ENCODE measurements at places on chromosomes 2 and 18.

- no peak for DNase-seq
These were observed 694.6 kb downstream of the EPHA4 start for GRCh38 chr2:220877491-220877890.

GRCh38 chr2:68645523-68645922 lies 2.1 kb downstream of the PROKR1 start:
- no peak for DNase-seq

GRCh38 chr18:73286584-73286983 lies 418.8 kb upstream of the NETO1 start:
- no peak for DNase-seq

- no peak for DNase-seq
These were observed 80.4 kb upstream of the SPRED2 start for GRCh38 chr2:65512783-65513182.

DNA sequence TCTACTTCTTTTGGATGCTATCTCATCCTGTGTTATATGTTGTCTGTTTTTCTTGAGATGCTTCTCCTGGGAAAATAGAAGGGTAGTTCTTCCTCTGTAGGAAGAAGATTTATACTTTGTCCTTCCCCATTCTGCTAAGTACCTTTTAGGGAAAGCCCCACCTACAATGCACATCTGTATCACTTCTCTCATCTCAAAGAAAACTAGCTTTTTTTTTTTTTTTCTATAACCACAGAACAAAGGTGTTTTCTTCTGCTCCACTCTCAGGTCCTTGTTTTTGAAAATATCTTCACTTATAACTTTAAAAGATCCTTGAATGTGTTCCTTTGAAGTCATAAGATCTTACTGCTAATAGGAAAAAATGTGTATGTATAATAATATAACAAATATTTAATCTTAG lies 30.8 kb downstream of the CCDC150 start:
- no peak for DNase-seq

DNA sequence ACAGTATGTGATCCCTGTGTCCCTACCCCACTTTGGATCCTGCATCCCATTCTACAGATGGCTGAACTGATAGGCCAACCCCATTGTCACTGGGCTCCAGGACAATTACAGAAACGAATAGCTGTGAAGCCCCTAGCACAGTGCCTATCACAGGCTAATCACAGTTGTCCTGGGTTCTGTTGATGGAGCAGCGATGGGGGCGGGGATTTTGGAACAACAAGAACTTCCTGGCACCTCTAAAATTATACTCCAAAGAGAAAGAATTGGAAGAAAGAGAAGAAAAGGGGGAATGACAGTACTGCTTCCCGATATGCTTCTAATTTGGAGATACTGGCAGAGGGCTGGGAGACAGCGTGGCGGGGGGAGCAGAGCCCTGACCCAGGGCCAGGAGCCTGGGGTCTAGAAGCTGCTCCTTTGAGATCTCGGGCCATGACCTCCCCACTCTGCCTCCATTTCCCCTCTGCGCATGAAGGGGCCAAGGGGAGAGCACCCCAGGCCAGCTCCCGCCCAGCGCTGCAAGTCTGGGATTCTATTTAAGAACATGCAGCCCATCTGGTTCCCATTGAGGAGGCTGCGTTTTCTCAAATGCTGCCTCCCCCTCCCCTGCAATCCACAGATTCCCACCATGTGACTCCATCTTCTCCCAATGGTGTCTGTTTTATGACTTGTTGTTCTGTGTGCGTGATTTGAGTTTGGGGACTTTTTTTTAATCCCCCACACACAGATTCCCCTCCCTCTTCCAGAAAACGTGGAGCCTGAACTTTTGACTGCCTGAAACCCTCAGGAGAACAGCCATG lies 202.7 kb downstream of the CYP26B1 start:
- DNase-seq, result no peak

- DNase-seq, result no peak
These were observed 346.7 kb downstream of the RND3 start for GRCh38 chr2:150140777-150141176.

GRCh38 chr2:23427350-23427749 lies 42.4 kb downstream of the KLHL29 start:
- no peak for DNase-seq

GRCh38 chr2:61853086-61853846 lies 594 bp downstream of the FAM161A start:
- peak; percentile 8 for DNase-seq

DNA sequence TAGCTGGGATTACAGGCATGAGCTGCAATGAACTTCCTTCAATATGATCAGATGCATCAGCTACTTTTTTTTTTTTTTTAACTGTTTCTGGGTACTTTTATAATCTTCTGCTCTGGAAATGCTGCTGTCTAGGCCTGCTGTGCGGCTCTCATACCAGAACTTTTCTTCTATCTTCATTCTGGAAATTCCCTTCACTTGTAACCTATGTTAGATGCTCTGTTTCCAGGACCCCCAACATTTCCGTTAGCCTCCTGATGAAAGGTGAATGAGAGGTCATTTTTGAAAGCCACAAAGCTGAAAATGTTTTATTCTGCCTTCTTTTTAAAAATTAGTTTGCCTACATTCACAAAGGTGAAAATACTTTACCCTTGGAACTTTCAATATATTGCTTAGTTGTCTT lies 8.6 kb downstream of the AGFG1 start:
- no peak for DNase-seq

DNA sequence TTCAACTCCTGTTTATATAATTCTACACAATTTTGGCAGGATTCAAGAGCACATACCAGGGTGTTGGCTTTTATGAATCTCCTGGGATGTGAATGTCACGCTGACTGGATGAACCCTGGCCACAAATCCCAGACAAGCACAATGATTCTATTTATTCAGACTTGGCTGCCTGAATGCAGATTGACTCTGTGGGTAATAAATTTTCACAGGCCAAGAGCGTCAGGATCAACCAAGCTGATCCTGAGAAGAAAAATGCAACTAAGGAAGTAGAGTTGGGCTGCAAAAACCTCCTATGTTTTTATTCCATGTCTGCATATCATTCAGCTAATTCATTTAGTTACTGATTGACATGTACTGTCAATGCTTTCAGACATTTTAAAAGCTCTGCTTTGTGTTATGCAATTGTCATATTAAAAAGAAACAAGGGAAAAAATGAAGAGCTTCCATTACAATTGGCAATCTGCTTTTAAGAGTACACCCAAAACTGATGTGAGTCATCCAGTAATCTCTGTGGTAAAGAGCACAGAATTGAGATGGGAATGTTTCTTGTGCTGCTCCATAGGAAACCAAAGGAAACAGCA lies 173.0 kb upstream of the REV1 start:
- DNase-seq, result peak; percentile 53

DNA sequence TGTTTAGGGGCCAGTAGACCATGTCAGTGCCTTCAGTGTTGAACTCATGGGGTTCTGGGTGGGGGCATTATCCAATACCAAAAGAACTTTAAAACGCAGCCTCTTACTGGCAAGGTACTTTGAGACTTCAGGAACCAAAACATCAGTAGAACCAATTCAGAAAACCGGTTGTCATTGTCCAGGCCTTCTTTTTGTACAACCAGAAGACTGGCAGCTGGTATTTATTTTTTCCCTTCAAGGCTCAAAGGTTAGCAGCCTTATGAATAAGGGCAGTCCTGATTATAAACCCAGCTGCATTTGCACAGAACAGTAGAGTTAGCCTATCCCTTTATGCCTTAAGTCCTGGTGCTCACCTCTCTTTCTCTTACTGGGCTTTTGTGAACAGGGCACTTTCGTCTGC lies 113.8 kb upstream of the EML6 start:
- no peak for DNase-seq

GRCh38 chr2:177983183-177983788 lies 89.3 kb downstream of the PDE11A start:
- no peak for DNase-seq

DNA sequence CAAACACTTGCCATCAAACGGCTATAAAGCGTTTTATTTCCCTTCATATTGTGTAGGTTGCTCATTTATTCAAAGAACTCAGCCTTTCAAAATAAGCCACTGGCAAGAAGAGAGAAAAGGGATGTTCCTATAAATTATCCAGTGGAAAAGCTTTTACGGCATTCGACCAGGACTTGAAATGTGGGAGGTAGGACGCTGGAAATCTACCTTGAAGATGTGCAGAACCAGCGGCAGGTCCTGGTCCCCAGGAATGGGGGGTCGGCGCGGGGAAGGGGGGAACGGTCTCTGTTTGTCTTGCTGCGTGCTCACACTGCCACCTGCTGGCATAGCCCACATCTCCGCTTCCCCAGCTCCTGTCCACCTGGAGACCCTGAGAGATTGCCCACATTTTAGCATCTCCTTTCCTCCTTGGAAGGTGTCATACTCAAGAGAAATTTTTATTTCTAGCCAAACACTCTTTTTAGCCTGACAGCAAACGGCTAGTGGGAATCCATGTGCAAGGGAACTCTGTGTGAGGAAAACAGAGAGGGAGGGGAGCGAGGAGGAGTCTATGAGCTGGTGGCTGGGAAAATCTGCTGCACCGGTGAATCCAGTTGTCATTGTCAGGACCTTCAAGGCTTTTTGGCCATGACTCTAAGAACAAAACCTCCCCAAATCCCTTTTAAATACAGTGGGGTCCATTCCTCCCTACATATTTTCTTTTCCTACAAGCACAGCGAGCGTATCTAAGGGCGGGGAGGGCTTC lies 349.0 kb upstream of the PKDCC start:
- no peak for DNase-seq

DNA sequence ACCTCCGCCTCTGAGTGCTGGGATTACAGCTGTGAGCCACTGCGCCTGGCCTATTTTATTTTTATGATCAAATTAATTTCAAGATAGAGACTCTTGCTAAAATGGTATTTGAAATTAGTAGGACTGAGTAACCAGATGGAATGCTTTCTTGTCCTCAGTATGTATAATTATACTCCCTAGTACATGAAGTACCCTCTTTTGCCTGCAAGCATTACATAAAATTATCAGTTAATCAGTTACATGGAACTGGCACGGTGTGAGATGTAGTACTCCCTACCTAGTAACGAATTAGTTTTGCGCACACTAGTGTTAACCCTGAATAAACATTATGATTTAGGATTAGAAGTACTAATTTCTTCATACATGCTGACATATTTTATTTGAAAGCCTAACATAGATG lies 41.6 kb downstream of the RBBP8 start:
- no peak for DNase-seq

- DNase-seq, result no peak
These were observed 83.3 kb downstream of the ICOS start for GRCh38 chr2:204019572-204020501.
